Common myeloid progenitor, CD34-positive (primary cell): ENCODE measurements at places on chromosomes 5 and 9.

GRCh38 chr5:94463739-94464138 lies 154.7 kb downstream of the KIAA0825 start:
- H3K27me3 ChIP-seq, result no peaks in the 10 kb centered on the region
- DNase-seq, result no peak
- no peak overlapping the region for H3K4me3 ChIP-seq
- H3K27ac ChIP-seq, result no peak overlapping the region

GRCh38 chr9:10366171-10366779 lies 246.5 kb downstream of the PTPRD start:
- no peak overlapping the region for H3K4me3 ChIP-seq
- H3K27me3 ChIP-seq, result peaks cover 3% of the 10 kb centered on the region
- peak; percentile 44 for DNase-seq
- no peak overlapping the region for H3K27ac ChIP-seq
- H3K36me3 ChIP-seq, result no peaks in the 10 kb centered on the region
- H3K4me1 ChIP-seq, result no peaks in the 10 kb centered on the region

- H3K27ac ChIP-seq, result no peak overlapping the region
- no peak for DNase-seq
- H3K4me1 ChIP-seq, result no peaks in the 10 kb centered on the region
- no peaks in the 10 kb centered on the region for H3K36me3 ChIP-seq
- no peak overlapping the region for H3K4me3 ChIP-seq
Observed at GRCh38 chr9:116288658-116289057, 135.1 kb downstream of the PAPPA start.

DNA sequence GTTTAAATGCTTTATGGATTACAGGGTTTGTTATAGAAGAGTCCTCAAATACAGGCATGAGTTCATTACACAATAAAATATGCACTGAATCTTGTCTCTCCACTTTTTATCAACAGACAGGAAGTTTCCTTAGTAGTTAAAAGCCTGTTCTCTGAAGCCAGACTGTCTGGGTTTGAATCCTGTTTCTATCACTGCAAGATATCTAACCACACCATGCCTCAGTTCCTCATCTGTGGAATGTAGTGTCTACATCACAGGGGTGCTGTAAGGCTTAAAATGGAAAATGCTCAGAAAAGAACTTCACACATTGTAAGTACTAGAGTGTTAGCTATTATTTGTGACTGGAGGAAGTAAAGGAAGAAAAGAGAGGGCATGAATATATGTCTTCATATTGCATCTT lies 9.3 kb downstream of the LIX1 start:
- DNase-seq, result peak; percentile 4
- no peaks in the 10 kb centered on the region for H3K36me3 ChIP-seq
- no peaks in the 10 kb centered on the region for H3K4me1 ChIP-seq
- no peak overlapping the region for H3K27ac ChIP-seq
- no peaks in the 10 kb centered on the region for H3K27me3 ChIP-seq
- H3K4me3 ChIP-seq, result no peak overlapping the region

GRCh38 chr5:179753971-179754370 lies 21.3 kb downstream of the MAML1 start:
- no peaks in the 10 kb centered on the region for H3K4me1 ChIP-seq
- H3K27me3 ChIP-seq, result no peaks in the 10 kb centered on the region
- DNase-seq, result no peak
- H3K36me3 ChIP-seq, result peaks cover 20% of the 10 kb centered on the region

GRCh38 chr5:175467983-175468690 lies 10.2 kb upstream of the SFXN1 start:
- no peak for DNase-seq
- no peak overlapping the region for H3K4me3 ChIP-seq
- no peaks in the 10 kb centered on the region for H3K4me1 ChIP-seq
- no peaks in the 10 kb centered on the region for H3K36me3 ChIP-seq
- no peak overlapping the region for H3K27ac ChIP-seq

DNA sequence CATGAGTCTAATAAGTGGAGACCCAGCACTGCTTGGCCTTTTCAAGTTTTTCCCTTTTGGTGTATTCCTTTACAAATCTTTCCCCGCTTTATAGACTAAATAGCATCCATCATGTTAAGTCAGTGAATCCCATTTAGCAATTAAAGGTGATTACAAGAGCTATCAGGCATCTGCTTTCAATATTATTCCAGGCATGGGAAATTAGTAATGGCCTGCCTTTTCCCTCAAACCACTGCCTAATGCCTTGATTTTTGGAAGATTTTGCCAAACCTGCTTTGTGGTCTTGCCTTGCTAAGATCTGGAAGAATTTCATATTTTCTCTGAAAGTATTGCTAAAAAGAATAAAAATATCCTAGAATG lies 102.8 kb upstream of the GNA14 start:
- H3K4me1 ChIP-seq, result no peaks in the 10 kb centered on the region
- no peak for DNase-seq
- no peak overlapping the region for H3K4me3 ChIP-seq
- H3K36me3 ChIP-seq, result peaks cover 9% of the 10 kb centered on the region

- peaks cover 38% of the 10 kb centered on the region for H3K36me3 ChIP-seq
- no peak overlapping the region for H3K27ac ChIP-seq
- no peaks in the 10 kb centered on the region for H3K27me3 ChIP-seq
- no peak for DNase-seq
- no peak overlapping the region for H3K4me3 ChIP-seq
Observed at GRCh38 chr5:80161165-80161564, 94.7 kb downstream of the SERINC5 start.

DNA sequence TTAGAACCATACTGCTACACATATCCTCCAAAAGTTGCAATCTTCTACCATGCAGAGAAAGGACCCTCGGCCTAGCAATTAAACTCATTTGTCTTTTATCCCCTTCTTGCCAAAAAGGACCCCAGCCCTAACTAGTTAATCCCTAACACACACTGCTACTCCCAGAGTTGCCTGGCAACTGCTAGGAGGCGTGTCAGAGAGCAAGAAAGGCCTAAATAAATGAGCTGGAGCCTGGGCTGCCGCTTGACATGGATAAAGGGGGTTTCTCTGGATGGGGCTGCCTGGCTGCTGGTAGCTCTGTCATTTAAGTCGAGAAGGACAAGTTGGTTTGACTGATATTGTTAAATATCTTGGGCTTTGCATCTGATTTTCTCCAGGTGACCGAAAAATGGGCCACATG lies 194.8 kb downstream of the CRB2 start:
- no peak for DNase-seq
- peaks cover 5% of the 10 kb centered on the region for H3K4me1 ChIP-seq
- no peak overlapping the region for H3K4me3 ChIP-seq
- H3K27ac ChIP-seq, result no peak overlapping the region

- H3K36me3 ChIP-seq, result peaks cover 51% of the 10 kb centered on the region
- no peak overlapping the region for H3K4me3 ChIP-seq
- DNase-seq, result peak; percentile 30
- peak overlapping the region; percentile 50 for H3K27ac ChIP-seq
- H3K27me3 ChIP-seq, result no peaks in the 10 kb centered on the region
- H3K4me1 ChIP-seq, result peaks cover 35% of the 10 kb centered on the region
Observed at GRCh38 chr9:109098171-109098959, 21.4 kb downstream of the TMEM245 start.

DNA sequence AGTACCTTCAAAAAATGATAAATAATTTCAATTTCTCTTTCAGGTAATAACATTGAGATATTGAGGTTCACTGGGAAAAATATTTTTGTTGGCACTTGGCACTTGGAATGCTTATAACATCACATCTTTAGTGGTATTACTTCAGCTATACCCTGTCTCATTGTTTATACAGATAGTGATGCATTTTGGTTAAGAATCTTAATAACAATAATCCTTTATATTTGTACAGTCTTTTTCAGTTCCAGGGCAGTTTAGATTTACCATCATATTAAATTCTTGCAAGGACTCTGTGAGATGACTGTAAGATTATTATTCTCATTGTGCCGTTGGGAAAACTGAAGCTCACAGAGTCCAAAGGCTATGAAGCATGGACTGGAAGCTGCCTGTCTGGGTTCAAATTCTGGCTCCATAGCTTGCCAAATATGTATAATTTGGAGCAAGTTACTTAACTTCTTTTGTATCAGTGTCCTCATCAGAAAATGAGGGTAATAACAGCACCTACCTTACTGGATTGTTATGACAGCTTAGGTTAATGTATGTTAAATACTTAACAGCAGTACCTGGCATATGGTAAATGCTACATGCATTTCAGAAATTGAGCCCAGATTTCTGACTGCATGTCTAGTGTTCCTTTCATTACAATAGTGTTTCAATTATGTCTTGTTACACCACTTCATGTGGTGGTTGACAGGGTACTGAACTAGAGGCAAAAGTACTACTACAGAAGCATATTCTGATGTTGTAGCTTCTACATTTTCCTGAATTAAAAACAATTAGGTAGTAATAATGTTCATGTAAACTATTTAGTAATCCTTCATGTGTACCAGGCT lies 272.2 kb downstream of the PLK2 start:
- no peaks in the 10 kb centered on the region for H3K27me3 ChIP-seq
- no peak overlapping the region for H3K27ac ChIP-seq
- no peaks in the 10 kb centered on the region for H3K4me1 ChIP-seq
- DNase-seq, result no peak

GRCh38 chr9:119768266-119768665 lies 399.0 kb upstream of the BRINP1 start:
- no peak overlapping the region for H3K4me3 ChIP-seq
- no peak overlapping the region for H3K27ac ChIP-seq
- no peaks in the 10 kb centered on the region for H3K36me3 ChIP-seq
- no peaks in the 10 kb centered on the region for H3K27me3 ChIP-seq

DNA sequence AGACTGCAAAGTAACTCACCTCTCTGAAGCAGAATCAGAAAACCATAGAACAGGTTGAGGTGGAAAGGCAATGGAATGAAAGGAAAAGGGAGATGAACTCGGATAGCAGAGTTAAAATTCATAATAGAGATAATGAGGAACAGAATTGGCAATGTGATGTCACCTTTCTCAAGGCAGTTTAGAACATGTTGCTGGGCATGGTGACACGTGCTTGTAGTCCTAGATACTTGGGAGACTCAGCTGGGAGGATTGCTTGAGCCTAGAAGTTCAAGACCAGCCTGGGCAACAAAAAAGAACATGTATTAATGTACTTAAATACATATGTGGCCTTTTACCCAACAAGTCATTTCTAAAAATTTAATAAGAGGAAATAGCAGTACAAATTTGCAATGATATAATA lies 81.6 kb upstream of the MIER3 start:
- no peak for DNase-seq
- no peak overlapping the region for H3K4me3 ChIP-seq
- H3K36me3 ChIP-seq, result no peaks in the 10 kb centered on the region
- H3K27ac ChIP-seq, result no peak overlapping the region
- peaks cover 16% of the 10 kb centered on the region for H3K4me1 ChIP-seq

DNA sequence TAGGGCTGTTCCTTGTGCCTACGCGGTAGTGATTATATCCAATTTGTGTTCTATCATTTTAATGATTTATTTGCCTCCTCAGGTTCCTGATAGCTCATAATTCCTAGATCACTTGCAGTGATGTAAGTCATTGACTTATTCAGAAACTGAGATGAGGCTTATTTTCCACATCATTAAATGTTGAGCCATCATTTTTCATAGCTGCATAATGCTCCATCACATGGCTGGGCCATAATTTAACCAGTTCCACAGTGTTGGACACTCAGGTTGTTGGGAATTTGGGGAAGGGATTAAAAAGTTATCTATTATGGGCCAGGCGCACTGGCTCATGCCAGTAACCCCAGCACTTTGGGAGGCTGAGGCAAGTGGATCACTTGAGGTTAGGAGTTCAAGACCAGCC lies 35.8 kb upstream of the HMCN2 start:
- H3K27me3 ChIP-seq, result no peaks in the 10 kb centered on the region
- no peaks in the 10 kb centered on the region for H3K4me1 ChIP-seq
- H3K36me3 ChIP-seq, result no peaks in the 10 kb centered on the region
- H3K4me3 ChIP-seq, result no peak overlapping the region
- no peak overlapping the region for H3K27ac ChIP-seq

DNA sequence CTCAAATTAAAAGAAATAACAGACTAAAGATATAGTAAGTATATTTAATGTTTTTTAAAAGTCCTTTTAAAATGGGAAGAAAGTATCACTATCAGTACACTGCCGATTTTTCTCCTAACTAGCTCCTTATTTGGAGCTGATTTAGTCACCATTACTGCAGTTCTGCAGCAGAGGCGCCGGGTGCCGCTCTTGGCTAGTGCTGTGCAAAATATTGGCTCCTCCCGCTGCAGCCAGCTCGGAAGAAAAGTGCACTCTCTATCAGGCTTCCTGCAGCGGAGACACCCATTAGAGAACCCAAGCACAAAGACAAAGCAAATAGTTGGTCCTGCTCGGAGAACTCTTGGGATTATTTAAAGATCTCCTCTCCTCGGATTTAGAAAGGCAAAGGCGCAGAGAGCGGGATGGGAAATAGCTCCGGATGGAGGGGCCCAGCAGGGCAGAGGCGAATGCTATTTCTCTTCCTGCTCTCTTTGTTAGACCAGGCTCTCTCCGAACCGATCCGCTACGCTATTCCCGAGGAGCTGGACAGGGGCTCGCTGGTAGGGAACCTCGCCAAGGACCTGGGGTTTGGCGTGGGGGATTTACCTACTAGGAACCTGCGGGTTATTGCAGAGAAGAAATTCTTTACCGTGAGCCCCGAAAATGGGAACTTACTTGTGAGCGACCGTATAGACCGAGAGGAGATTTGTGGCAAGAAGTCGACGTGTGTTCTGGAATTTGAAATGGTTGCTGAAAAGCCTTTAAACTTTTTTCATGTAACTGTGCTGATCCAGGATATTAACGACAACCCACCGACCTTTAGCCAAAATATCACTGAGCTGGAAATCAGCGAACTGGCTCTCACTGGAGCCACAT lies at the start of gene PCDHGB3:
Gene PCDHGB3, plus strand, starts transcription at position 249 of the 855 bp plus-strand sequence. Its CDS starts 153 bp downstream, at position 402.
- H3K27me3 ChIP-seq, result peaks cover 13% of the 10 kb centered on the region
- peak; percentile 85 for DNase-seq
- H3K27ac ChIP-seq, result no peak within 1 kb of the TSS
- H3K4me3 ChIP-seq, result peak within 1 kb of the TSS; percentile 57

DNA sequence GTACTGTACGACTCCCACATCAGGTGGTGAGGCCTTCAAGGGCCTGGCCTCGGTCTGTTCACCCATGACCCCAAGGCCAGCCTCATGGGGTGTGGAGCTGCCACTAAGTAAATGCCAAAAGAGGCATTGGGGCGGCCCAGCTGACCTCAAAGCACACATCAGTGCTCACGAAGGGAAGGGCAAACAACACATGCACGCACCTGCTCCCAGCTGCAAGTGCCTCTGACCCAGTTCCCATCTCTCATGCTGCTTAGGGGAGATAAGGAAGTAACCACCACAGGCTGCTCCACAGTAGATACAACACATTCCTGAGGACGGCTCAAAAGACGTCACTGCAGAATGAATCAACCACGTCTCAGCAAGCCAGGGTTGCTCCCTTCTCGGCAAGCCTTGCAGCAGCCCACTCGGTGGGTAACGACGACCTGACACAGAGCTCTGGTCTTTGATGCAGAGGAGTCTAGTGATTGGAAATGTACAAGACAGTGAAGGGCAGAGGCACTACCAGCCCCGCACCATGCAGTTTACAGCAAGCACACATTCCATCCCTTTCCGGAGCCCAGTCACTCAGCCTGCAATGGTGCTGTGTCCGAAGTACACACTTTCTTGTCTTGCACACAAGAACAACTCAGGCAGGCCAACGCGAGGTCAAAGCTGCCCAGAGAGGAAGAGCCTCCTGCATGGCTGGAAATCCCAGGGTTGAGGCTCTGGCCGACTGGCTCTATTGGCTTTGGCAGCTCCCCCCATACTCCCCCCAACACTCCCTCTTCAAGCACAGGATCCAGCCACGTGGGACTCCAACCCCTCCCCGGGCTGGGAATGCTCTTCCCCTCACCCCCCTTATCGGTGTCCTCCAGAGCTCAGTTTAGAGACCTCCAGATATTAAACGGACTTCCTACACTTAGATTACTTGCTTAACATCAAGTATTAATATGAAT lies 31.8 kb downstream of the FABP6 start:
- H3K36me3 ChIP-seq, result no peaks in the 10 kb centered on the region
- H3K4me3 ChIP-seq, result no peak overlapping the region
- no peaks in the 10 kb centered on the region for H3K27me3 ChIP-seq
- DNase-seq, result peak; percentile 98
- peak overlapping the region; percentile 57 for H3K27ac ChIP-seq
